ENCODE measurements at places on chromosomes 2 and 18.

DNA sequence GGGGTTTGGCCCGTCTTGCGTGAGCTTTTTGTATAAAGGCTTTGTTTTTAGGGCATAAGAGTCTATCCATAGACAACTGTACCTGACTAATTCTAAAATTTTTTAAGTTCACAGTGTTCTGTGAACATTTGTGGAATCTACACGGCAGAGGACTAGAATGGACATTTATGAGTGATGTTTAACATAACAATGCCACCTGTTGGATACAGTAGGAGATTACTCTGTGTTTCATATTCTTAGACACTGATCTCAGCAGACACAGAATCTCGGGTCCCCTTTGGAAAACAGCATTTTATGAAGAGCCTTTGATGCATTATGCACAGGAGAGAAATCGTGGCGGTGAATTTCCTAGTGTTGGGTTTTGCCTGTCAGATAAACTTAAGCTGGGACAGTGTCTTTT, 752.2 kb downstream of the DPP10 start:
- no peak for DNase-seq

DNA sequence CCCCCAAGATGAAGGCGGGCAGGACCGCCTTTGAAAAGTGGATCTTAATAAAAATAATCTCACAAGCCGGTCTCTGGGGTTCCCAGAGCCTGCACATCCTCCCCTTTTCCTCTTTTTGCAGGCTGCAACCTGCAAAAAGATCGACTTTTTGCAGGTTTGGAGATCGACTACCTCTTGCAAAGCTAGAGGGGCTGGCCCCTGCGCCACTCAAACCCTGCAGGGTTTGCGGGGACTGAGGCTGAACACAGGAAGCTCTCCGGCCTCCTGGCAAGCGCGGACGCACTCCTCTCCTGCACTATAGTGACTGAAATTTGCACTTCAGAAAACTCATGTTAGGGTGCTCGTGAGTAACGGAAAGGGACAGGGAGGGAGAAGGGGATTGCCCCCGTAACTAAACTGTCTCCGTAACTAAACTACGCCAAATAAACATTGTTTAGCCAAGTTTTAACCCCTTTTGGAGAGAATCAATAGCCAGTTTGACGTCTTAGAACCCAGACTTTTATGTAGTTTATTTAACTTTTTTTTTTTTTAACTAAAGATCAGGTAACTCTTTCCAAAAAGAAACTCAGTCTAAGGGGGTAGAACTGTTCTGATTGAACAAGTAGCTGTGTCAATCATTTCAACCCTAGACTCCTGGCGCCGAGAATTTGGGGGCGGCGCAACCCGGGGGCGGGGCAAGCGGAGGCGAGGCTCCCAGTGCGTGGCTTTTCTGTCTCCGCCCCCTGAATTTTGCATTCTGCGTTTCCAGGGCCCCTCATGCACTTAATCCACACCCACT, 2.5 kb downstream of the IGFBP5 start:
- peak; percentile 18 for DNase-seq

- no peak for DNase-seq
These were observed 71.1 kb upstream of the CTLA4 start for GRCh38 chr2:203796248-203797010.

DNA sequence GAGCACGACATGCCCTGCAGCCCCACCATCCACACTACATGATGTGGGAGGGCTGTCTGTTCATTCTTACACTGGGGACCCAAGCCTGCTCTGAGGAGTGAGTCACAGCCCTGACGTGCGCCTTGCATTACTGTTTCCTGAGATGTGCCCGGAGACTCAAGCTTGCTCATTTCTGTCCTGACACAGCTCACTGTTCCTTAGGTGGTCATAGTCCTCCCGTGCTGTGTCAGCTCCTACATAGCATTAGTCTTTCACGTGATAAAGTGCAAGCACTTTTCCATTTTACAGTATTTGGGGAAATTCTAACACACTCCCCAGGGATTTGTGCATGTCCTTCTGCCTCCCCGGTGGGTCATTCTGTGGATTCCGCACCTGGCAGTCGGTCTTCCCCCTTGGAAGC, 46.2 kb upstream of the TRIM43B start:
- no peak for DNase-seq

- no peak for DNase-seq
These were observed 482.6 kb downstream of the TSN start for GRCh38 chr2:122238006-122238559.

DNA sequence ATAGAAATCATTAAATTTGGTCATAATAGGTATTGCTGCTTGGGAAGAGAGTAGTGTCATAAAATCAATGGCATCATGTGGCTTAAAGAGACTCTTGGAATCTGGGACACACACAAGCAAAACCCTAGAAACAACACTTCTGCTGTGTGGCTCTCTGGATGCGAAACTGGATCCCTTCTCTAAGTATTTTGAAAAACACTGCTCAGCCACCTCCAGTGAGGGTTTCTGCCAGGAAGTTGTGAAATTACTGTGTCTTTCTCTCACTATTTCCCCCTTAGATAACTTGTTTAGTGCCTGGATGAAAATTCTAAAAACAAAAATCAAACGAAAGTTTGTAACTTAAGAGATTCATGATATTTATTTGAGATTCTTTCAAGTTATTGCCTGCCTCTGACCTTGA, 163.8 kb downstream of the RHBDD1 start:
- no peak for DNase-seq

DNA sequence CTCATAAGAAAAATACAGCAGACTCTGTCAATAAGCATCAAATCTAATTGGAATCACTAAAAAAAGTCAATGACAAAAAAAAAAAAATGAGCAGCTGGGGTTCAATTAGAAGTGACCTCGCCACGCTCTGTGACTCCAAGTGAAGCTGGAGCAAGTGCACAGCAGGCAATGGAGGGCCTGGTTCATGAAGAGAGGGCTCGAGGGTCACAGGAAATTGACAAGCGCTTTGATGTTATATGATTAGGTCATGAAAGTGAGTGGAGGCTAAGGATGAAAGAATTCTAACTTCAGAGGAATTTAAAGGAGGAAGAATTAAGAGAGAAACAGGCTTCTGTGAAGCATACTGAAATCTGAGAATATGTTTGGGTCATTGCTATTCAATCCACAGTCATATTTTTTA, 85.4 kb upstream of the TMEM18 start:
- DNase-seq = no peak

DNA sequence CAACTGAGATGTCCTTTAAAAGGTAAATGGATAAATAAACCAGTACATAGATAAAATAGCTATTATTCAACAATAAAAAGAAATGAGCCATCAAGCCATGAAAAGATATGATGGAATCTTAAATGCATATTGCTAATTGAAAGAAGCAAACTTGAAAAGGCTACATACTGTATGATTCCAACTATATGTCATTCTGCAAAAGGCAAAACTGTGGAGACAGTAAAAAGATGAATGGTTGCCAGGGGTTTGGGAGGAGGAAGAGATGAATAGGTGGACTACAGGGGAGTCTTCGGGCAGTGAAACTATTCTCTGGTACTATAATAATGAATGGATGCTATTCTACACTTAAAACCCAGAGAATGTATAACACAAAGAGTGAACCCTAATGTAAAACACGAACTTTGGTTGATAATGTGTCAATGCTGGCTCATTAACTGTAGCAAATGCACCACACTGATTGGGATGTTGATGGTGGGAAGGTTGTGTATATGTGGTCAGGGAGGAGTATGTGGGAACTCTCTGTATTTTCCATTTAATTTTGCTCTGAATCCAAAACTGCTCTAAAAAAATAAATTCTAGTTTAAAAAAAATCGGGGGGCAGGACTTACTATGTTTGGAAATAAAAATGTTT, 73.7 kb upstream of the MYCN start:
- DNase-seq = no peak

DNA sequence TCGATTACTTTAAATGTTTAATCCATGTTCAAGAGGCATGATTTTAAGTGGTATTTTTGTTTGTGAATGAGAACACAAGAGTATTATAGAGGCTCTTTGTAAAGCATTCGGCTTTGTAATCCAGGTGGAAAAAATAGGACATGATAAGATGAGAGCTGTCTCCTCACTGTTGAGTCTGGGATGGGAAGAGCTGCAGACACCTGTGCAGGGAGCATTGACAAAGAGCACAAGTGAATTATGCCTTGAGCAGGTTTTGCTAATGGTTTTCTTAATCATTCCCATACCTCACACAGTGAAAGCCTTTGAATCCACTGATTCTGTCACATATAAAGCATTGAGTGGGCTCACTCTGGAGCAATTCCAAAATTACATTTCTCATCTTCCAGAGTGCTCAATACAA, 9.6 kb downstream of the COL6A3 start:
- no peak for DNase-seq

DNA sequence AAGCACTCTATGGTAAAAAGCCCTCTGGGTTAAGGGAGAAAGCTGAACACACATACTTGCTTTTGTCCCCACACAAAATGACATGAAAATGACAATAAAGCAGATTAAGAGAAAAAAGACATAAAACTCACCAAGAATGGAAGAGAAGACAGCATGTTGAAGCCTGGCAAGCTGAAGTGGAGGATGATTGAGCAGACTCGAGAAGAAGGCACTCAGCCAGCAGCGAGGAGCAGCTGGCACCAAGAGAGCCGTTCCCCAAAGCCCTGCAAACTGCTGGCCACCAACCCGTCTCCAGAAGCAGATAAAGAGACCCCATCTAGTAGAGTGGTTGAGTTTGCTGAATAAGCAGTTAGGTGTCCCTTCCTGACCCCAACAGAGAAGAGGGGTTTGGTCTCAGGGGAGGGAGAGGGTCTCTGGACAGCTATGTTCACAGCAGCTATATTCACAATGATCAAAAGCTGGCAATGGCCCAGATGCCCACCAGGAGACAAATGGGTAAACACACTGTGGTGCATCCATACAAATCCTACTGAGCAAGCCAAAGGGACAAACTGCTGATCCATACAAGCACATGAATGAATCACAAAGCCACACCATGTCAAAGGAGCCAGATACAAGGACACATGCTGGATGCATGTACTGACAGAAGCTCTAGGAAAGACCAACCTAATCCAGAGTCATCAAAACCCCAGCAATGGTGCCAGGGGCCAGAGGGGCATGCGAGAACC, 36.9 kb downstream of the FAM168B start:
- DNase-seq = no peak

GRCh38 chr2:153408710-153409385, 69.7 kb downstream of the RPRM start:
- no peak for DNase-seq

- DNase-seq = no peak
These were observed 112.7 kb upstream of the DLX2 start for GRCh38 chr2:172215172-172215935.

Measured in activated CD8-positive, alpha-beta memory T cell treated with anti-CD3 and anti-CD28 coated beads for 1 hour (primary cell).